ENCODE measurements at places on chromosomes 6 and 20.

GRCh38 chr6:21858076-21858475 lies 264.5 kb downstream of the SOX4 start:
- DNase-seq = no peak

- no peak for DNase-seq
These were observed 650 bp upstream of the CASP8AP2 start for GRCh38 chr6:89828988-89829471.

DNA sequence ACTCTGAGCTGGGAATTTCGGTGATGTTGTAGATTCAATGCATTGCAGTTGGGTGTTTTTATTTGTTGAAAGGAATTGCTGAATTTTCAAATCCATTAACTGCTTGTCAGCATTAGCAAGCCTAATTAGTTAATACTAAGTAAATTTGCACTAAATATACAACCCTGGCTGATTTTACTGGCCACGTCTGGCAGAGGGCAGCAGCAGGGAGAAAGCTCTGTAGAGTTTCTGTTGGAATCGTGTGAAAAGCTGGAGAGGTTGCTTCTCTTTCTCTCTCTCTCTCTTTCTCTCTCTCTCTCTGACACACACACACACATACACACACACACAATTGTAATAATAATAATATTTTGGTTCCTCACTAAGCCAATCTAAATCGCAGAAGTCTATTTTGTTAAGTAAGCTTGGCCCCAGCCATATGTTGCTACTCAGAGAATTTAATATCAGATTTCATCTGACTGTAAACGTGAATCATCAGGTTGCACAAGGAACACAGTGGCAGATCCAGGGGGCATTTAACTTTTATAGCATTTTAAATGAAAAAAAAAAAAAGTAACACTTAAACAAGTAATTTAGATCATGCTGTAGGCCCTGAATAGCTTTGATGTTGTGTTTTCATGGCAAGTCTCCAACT lies 289.5 kb downstream of the ESR1 start:
- peak; percentile 90 for DNase-seq

DNA sequence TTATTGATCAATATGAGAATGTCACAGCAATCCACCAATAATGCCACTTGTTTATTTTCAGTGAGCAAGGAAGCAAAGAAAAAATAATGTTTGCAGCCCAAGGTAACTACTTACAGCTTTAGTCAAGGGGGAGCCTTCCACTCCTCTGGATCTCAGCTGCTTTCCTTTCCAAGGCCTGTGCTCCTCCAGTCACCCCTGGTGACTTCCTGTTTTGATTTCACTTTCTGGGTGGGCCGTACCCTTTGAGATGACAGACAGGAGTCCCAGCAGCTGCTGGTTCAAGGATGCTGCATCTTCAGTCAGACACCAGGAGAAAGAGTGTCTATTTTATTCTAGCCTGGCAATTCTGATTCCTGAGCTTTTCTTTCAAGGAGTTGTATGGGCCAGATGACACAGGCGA lies 5.6 kb upstream of the VNN2 start:
- DNase-seq = no peak

GRCh38 chr6:26327450-26328264 lies 37.3 kb upstream of the BTN3A2 start:
- peak; percentile 89 for DNase-seq

DNA sequence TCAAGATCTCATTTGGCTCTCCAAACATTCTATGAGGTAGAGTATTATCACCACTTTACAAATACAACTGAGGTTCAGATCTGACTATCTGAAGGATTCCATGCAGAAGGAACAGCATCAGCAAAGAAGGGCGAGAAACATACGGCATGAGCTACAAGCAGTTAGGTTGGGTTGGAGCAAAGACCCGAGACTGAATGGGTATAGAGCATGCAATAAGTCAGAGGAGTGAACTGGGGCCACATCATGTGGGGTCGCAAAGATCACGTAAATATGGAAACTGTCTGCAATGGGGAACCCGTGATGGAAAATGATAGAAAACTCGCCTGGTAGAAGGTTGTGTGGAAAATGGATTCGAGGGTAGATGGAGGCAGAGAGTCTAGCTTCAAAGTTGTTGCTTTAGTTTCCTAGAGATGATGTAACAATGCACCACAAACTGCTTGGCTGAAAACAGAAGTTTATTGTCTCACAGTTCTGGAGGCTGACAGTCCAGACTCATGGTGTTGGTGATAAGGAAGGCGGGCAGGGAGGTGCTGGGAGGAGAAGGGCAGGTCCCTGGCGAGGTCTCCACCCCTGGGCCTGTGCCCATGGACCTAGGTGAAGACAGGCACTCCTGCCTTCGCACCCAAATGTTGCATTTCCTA lies 44.3 kb upstream of the BCLAF1 start:
- DNase-seq = no peak

DNA sequence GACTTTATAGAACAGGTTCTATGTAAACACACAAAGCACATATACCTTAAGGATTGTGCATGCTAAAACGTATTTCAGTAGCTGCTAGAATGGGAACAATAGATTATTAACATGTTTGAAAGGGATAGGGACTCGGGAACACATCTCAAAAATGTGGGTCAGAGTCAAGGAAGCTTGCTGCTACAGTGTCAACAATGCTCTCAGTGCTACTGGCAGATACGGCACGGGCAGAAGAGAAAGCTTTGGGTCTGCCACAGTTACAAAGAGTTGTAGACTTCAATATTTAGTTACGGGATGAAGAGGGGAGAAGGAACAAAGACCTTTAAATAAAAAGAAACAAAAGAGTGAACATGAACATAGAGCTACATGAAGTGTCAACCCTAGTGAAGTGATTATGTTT lies 170.5 kb downstream of the BACH2 start:
- DNase-seq = no peak

- no peak for DNase-seq
These were observed 285.7 kb upstream of the PREP start for GRCh38 chr6:105688573-105688972.

DNA sequence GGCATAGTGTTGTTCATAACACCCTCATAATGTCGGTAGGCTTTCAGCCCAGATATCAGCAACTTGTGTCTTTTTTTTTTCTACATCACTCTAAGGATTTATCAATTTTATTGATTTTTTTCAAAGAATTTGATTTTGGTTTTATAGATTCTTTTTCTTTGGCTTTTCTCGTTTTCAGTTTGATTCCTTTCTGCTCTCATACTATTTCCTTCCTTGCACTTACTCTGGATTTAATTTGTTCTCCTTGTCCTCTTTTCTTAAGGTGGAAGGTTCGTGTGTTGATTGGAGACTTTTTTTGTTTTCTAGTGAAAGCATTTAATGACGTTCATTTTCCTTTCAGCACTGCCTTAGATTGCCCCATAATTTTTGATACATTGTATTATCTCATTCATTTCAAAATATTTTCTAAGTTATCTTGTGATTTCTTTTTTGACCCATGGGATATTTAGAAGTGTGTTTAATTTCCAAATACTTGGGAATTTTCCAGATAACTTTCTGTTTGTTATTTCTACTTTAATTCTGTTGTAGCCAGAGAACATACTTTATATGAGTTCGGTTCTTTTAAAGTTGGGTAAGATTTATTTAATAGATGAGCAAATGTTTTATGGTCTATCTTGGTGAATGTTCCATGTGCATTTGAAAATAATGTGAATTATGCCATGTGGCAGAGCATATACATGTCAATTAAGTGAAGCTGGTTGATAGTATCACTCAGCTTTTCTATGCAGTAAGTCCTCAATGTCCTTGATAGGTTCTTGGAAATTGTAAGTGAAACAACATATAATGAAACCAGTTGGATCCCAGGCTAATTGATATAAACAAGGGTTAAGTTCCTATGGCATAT lies 62.8 kb downstream of the IRF4 start:
- no peak for DNase-seq

- DNase-seq = no peak
These were observed 4.5 kb downstream of the RIPOR3 start for GRCh38 chr20:50686821-50687220.

- DNase-seq = no peak
These were observed 9.5 kb upstream of the TMEM242 start for GRCh38 chr6:157332813-157333212.

DNA sequence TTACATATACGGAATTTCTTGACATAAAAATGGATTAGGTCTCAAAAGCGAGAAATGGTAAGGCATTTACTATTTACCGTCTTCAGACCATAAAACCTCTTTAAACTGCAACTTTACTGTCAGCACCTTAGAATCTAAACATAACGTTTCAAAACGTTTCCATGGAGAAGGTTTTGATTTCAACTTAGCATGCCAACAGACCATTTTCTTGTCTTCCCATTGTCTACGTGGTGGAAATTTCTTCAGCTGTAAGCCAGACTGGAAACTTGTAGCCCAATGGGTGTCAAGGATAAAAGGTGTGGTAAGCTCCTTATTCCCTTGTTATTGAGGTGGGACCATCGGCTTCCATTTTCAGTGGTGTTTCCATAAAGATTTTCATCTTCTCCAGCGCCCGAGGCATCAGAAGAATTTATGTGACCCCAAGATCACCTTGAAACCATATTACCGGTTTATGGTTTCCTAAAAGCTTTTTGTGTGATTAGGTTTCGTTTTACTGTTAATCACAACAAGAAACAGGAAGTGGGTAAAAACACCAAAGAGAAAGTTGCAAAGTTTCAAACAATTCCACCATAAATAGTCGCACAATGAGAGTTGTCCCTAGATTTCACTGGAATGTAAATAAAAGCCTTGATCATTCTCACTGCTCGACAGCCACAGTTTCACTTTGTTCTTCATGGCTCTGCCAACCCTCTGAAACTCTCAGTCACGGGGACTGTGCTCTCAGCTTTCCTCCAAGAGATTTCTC lies 63.0 kb upstream of the CD2AP start:
- peak; percentile 16 for DNase-seq

DNA sequence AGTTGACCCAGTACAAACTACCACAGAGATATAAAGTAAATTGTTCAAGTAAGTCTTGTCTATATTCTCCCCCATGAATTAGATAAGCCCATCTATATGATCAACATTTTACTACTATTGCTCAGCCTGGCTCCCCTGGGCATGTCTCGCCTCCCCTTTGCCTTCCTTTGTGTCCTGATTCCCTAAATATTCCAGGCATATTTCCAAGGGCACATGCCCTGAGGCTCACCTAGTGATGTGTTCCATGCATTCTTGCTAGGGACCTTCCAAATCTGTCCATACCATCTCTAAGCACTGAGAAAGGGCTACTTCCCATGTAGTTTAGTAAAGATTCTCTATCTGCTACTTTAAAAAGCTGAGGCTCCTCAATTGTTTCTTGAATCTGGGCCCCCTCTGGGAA lies 309.5 kb upstream of the PRND start:
- DNase-seq = no peak

- no peak for DNase-seq
These were observed 29.8 kb downstream of the NEDD9 start for GRCh38 chr6:11202513-11203305.

DNA sequence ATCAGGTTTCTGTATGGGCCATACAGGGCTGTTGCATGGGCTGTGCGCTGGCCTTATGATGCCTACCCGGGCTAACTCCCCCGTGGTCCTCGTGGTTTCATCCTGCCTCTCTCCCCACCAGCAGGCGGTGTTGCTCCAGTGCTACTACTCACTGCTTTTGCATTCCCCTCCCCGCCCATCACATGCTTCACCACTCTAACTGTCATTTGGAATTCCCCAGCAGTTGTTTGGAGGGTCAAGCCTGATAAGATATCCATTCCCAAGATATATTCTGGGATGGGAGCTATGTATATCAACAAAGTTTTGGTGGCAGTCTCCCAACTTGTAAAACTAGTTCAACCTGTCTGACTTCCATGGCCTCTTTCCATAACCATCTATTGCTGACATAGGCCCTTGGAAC lies 233.2 kb upstream of the SOX4 start:
- no peak for DNase-seq

DNA sequence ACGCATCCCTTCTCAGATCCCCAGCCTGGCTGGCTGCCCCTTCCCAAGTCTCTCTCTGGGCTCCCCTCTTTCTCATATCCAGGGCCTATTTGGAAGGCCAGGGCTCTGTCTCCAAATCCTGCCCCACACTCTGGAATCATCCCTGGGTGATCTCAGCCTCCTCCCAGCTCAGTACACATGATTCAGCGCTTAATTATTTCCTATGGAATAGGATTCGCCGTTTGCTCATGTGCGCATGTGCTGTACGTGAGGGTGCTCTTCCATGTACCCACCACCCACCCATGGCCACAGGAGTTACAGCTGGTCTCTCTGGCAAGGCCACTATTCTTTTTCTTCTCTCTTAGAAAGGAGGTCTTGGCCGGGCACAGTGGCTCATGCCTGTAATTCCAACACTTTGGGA lies 81.7 kb upstream of the FOXP4 start:
- DNase-seq = peak; percentile 73

DNA sequence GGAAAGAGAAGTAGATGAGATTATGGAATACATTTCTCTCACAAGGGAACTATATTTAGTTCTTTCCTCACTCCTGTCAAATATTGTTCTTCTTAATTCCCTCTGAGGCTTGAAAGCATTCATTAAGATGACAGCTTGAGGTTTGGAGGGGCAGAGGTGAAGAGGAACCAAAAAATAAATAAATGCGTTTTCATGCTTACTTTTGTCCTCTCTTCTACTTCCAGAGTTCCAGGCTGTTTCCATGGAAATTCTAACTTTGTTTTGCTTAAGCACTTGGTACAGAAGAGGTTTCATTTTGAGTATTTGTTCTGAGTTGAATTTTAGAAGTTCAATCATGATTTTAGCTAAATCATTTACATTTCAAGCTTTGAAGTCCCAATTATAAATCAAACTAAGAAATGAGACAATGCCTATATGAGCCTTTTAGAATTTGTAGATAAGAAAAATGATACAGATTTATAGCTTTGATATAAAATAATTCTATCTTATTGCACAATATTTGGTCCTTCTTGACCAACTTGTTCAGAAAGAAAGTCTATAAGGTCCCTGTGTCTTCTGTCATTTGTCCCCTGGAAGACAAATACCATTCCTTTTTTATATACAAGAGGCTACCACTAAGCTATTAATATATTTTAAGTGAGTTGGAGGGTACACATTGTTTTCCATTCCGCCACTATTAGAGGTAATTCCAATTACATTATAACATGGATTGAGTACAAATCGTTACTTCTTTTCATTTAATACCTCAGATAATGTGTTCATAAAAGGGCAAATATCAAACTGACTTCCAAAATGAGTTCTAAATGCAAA lies 16.3 kb downstream of the RBM24 start:
- DNase-seq = no peak

DNA sequence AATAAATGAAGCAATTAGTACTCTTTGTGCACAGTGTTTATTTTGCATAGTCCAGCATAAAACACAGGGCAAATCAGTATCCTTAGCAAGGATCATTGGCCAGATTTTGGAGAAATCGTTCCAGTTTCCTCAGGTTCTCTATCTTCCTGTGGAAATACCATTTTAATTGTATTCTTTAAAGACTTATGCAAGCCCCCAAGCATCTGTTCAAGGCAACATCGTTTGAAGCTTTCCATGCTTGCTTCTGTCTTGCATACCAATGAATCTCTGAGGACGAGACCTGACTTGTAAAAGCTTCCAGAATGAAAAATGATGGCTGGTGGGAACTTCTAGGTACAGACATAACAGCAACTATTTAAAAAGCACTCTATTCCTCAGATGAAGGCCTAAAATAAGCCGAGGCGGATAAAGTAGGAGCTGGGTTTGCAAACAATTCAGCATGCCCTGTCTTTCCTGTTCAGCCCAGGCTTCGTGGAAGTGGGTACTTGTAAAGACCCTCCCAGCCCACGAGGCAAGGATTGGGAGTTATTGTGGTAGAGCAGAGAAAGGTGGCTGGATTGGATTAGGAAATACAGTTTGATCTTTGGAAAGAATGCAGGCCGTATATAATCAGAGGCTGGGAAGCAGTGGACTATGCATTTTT lies 21.6 kb downstream of the NRSN1 start:
- DNase-seq = no peak
